GM10248 (cell line): ENCODE measurements at places on chromosomes 6 and 20.

- DNase-seq = peak; percentile 18
These were observed 131.0 kb downstream of the DOK5 start for GRCh38 chr20:54606380-54606779.

DNA sequence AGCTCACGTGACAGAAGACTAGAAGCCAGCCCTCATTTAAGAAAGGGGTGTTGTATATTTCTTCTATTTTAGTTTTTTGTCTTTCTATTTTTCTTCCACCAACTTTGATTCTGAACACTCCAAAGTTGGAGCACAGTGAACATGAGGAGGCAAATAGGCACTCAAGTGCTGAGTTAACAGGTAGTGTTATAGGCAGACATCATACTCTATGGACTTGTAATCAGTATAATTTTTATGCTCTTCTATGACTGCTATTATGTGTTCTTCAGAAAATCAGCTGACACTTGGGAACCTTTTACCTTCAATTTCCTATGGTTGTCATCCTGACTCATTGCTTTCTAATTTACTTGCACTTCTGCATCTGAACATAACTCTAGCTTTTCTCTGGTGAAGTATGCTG is 396.3 kb upstream of the EYS start:
- no peak for DNase-seq

GRCh38 chr6:53322188-53323029 is 26.3 kb downstream of the ELOVL5 start:
- no peak for DNase-seq

GRCh38 chr6:24394780-24395437 is 7.8 kb upstream of the MRS2 start:
- no peak for DNase-seq

- no peak for DNase-seq
These were observed 6.7 kb upstream of the LAMP5 start for GRCh38 chr20:9507544-9508239.

DNA sequence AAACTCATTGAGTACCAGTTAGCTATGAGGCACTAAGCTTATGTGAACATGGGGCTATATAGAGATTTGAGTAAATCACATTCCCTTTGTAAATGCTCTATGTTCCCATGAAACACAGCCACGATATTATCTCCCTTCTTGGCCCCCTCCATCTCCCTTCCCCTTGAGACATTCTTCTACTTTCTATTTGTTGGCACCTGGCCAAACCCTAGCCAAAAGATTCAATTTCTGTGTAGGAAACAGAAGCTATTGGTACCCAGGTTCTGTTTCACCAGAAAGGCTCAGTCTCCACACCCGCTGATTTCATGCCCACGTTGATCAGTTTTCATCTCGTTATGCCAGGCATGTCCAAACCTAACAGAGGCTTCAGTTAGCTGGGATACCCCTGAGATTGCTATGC is 145.5 kb upstream of the LAMP5 start:
- DNase-seq = no peak

DNA sequence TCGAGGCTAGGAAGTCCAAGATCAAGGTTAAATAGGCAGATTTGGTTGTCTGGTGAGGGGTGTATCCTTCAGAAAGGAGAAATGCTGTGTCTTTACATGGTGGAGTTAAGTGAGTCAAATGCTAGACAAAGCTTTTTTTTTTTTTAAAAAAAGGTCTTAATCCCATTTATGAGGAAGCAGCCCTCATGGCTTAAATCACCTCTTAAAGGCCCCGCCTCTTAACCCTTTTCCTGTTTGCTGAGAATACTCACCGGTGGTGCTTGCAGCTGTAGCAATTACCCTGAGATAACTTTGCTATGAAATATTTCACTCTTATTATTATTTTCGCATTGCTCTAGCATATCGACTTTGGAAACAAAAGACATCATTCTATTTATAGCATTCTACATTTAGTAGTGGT is 30.8 kb downstream of the FBXO30 start:
- no peak for DNase-seq

GRCh38 chr6:148509800-148510581 is 167.4 kb downstream of the SASH1 start:
- DNase-seq = peak; percentile 46

GRCh38 chr6:288866-289265 is 3.4 kb upstream of the DUSP22 start:
- no peak for DNase-seq

DNA sequence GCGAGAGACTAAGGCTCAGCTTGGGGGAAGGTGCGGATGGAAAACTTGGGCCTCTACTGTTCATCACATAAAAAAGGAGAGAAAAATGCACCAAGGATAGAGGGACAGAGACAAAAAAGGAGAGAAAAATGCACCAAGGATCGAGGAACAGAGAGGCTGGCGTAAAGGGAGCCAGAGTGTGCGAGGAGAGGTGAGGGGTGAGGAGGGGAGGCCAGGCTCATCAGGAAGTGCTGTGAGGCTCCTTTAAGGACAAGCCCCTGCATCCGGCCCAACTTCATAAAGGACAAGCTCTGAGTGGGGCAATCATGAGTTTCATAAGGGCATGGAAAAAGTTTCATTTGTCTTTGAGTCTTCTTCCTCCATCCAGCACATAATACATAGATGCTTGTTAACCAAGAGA is 117.2 kb upstream of the NXT1 start:
- no peak for DNase-seq

DNA sequence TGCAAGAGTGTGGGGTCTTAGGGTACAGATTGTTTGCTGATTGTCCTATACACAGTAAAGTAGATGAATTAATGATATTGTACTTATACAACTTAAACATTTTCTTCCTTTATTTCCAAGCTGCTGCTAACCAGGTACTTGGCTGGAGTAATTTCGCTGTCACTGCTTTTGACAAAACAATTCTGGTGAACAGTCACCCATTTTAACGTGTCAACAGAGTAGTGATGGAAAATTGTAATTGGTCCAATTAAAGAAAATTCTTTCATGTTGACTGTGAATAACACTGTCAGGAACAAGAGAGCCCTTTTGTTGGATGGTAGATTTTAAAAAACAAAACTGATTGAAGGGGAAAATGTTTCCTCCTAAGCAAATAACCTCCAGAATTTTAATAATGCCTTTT is 26.4 kb upstream of the MROH8 start:
- no peak for DNase-seq

DNA sequence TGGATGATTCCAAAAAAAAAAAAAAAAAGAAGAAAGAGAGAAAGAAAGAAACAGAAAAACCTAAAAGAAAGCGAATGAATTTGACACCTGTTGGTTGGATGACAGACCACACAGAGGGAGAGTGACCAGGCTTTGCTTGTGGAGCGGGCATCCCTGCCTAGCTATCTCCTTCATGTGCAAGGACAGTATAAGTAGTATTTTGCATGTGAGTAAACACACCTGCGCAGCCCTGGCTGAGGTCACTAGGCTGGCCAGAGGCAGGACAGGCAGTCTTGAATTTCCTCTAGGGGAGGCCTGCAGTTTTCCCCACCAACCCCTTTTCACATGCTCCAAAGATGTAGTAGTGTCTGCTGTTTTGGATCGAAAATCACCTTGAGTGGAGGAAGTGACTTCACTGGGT is 126.4 kb downstream of the CCDC170 start:
- no peak for DNase-seq

DNA sequence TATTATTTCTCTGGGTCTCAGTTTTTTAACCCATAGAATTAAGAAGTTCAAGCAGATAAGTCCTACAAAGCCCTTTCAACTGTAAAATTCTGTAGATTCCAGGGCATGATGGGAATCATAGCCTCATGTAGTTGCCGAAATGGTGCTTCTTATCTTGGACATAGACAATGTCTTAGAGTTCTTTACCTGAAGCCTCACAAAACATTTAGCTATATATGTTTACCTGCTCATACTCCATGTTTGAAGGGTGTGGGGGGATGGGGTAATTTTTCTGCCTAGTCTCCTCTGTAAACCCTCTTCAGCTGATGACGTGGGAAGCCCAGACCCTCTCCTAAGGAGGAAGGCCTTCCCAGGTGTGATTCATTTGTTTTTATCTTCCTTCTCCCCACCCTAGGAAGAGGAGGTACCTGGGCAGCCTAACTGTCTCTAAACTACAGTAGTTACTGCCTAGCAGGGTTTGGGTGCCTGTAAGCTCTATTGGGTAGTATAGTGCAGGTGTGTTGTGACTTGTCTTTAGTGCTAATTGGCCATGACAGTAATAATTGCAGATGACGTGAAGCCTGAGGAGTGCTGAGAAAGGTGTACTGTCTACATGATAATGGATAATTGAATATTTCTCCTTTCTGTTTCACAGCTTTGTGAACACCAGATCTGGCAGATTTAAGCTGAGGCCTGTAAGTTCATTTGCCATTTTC is 230.8 kb downstream of the TFAP2B start:
- DNase-seq = no peak

GRCh38 chr6:36550473-36551000 is 3.3 kb upstream of the STK38 start:
- no peak for DNase-seq

DNA sequence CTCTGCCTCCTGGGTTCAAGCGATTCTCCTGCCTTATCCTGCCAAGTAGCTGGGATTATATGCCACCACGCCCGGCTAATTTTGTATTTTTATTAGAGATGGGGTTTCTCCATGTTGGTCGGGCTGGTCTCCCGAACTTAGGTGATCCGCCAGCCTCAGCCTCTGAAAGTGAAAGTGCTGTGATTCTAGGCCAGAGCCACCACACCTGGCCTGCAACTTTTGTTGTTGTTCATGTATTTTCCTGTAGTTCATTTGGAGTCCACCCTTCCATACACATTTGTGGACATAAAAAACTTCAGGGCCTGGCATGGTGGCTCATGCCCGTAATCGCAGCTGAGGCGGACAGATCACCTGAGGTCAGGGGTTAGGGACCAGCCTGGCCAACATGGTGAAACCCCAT is 14.5 kb downstream of the HSPA1B start:
- DNase-seq = no peak

- no peak for DNase-seq
These were observed 358.5 kb downstream of the ZFAND3 start for GRCh38 chr6:38177882-38178583.

DNA sequence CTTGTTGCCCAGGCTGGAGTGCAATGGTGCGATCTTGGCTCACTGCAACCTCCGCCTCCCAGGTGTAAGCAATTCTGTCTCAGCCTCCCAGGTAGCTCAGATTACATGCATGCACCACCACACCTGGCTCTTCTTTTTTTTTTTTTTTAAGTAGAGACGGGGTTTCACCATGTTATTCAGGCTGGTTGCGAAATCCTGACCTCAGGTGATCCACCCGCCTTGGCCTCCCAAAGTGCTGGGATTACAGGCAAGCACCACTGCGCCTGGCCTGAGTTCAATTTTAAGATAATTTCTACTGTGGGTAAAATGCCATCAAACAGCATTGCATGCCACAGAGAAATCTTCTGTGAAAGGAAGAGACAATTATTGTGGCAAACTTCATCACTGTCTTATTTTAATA is 633.1 kb downstream of the KIF16B start:
- DNase-seq = no peak

DNA sequence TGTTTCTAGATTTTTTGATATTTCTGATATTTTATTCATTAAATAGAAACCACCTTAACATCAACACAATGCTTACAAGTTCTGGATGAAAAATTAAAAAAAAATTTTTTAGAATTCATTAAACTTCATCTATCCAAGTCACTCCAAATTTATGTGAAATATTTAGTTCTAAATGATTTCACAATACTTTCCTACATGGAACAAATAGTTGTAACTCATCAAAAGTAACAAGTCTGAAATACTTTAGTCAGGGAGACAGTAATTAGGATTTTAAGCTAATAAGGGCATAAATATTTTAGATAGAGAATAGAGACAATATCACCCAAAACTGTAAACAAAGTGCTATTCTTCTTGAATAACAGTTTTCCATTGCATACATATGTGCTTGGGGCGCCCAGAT is 147.8 kb downstream of the HIVEP2 start:
- DNase-seq = no peak

GRCh38 chr20:37457921-37458320 is 63.1 kb upstream of the NNAT start:
- DNase-seq = no peak

DNA sequence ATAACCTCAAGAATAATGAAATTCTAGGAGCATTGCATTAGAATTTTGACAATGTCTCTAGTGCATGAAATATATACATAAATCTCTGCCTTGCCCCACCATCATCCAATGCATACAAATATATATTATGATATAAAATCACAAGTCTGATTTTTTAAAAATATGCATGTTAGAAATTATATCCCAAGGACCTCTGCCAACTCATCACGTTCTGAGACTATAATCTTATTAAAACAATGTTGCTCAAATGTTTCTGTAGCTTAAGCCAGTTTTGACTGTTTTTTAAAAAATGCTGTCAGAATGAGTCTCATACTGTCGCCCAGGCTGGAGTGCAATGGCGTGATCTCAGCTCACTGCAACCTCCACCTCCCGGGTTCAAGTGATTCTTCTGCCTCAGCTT is 287.0 kb upstream of the SOX4 start:
- DNase-seq = no peak

DNA sequence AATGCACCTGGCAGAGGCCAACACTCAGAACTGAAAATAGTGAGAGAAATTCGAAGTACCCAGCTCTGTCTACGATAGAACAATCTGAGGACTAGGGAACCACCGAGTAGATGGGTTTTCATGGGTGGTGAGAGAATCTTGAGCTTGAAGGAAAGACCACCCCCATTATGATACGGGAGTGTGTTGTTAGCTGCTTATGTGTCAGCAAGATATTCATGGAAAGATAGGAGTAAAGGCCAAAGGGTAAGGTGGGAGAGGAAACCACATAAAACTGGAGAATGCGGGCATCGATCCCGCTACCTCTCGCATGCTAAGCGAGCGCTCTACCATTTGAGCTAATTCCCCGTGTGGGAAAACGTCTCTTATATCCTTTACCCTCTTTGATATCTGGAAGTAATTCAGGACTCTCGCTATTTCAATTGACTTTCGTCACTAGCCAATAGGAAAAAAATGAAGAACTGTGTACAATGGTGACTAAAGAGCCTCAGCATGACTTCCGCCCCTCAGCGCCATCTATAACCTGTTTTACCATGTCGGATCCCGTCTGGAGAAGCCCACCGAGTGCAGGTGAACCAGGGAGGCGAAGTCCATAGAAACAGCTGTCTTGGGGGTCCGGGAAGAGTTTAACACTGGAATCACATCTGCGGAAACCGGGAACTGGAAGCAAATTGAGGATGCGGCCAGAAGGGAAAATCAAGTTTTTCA is 25.0 kb upstream of the ABT1 start:
- no peak for DNase-seq

DNA sequence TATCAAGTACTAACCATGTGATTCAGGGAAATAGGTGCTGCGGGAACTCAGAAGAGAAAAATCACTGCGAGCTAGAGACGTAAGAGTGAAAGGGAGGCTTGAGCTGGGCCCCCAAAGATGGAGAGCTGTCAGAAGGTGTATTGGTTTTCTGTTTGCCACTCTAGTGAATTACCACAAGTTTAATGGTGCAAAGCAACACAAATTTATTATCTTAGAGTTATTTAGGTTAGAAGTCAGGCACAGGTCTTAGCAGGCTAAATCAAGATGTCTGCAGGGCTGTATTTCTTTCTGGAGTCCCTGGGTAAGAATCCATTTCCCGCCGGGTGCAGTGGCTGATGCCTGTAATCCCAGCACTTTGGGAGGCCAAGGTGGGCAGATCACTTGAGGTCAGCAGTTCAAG is 2.5 kb downstream of the ZSWIM3 start:
- DNase-seq = no peak
